ENCODE measurements at places on chromosomes 13 and 19.

GRCh38 chr13:83568019-83568418 lies 314.3 kb downstream of the SLITRK1 start:
- no peak for ATAC-seq

- peak; percentile 10 for ATAC-seq
Observed at GRCh38 chr19:45306040-45306439, 16.6 kb downstream of the CKM start.

DNA sequence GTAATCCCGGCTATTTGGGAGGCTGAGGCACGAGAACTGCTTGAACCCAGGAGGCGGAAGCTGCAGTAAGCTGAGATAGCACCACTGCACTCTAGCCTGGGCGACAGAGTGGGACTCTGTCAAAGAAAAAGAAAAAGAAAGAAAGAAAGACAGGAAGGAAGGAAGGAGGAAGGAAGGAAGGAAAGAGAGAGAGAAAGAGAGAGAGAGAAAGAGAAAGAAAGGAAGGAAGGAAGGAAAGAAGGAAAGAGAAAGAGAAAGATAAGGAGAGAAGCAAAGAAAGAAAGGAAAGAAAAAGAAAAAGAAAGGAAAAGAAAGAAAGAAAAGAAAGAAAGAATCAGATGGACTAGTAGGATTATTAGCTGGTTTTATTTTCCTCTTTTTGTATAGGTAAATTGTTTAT lies 22.8 kb downstream of the ZNF541 start:
- no peak for ATAC-seq

- no peak for ATAC-seq
Observed at GRCh38 chr13:41006306-41006705, 12.8 kb downstream of the ELF1 start.

- peak; percentile 98 for ATAC-seq
Observed at GRCh38 chr19:58278541-58279041, at the start of gene ZNF8. Gene ZNF8 (plus strand): TSS chr19:58278955. CDS start chr19:58279082, 127 bp downstream.

All from SK-N-SH treated with all-trans-retinoic acid at 6 μM for 48 hours (cell line).